Fibroblast of skin of right biceps (primary cell): ENCODE measurements at places on chromosomes 1 and 21.
A peak's percentile ranks its signal among the peaks of the same experiment; 100 is the strongest.

DNA sequence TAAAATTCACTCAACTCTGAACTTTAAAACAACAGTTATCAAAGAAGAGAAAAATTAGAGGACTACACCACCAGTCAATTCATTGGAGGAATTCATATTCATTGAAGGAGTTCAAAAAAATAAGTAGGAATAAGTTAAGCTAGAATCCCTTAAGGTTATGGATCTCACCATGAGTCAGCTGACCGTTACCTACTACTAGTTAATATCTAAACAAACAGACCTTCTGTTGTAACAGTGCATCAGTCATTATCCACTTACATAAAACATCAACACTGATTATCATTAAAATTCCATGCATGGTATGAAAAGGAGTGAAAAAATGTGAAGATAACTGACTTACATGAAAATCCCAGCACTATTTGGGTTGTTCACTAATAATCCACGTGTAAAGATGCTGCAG lies 44.9 kb downstream of the FOXJ3 start:
- peak; percentile 13 for DNase-seq

- peak; percentile 84 for DNase-seq
These were observed 149.1 kb downstream of the GREM2 start for GRCh38 chr1:240462766-240463395.

DNA sequence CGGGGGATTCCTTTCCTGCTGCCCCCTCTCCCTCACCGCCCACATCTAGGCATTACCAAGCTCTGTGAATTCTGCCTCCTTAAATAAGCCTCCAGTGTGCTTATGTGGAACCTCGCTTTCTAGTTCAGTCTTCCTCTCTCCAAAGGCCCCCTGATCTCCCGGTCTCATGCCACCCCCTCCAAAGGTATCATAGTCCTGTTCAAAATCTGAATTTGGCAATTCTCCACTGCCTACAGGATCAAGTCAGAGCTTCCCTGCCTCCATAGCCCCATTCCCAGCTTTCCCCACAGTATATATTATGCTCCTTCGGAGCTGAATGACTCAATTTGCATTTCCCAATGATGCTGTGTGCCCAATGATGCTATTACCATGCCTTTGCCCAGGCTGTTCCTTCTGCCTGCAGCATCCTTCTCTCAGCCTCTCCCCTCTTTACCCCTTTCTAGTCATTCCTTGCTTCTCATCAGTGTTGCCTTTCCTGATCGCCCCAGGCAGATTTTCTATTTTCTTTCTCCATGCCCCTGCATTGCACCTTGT lies 1.7 kb downstream of the AZIN2 start:
- no peak for DNase-seq

DNA sequence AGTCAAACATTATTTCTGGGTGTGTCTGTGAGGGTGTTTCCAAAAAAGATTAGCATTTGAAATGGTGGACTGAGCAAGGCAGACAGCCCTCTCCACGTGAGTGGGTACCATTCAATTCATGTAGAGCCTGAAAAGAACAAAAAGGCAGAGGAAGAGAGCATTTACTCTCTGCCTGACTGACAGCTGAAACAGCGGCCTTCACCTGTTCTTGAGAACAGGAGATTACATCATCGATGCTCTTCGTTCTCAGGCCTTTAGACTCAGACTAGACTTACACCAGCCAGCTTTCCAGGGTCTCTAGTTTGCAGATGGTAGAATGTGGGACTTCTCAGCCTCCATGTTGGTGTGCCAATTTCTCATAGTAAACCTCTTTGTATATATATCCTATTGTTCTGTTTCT lies 302.3 kb downstream of the BACH1 start:
- no peak for DNase-seq

GRCh38 chr21:30216041-30216723 lies at the start of gene CLDN8:
Gene CLDN8 (minus strand): TSS chr21:30216097. CDS start chr21:30215925, 172 bp downstream.
- DNase-seq = no peak

- peak; percentile 74 for DNase-seq
These were observed 69.6 kb downstream of the SDCCAG8 start for GRCh38 chr1:243325305-243325890.

- DNase-seq = no peak
These were observed 158.1 kb upstream of the IGSF21 start for GRCh38 chr1:17949511-17949910.

GRCh38 chr1:163063610-163064009 lies 5.6 kb upstream of the RGS4 start:
- no peak for DNase-seq

DNA sequence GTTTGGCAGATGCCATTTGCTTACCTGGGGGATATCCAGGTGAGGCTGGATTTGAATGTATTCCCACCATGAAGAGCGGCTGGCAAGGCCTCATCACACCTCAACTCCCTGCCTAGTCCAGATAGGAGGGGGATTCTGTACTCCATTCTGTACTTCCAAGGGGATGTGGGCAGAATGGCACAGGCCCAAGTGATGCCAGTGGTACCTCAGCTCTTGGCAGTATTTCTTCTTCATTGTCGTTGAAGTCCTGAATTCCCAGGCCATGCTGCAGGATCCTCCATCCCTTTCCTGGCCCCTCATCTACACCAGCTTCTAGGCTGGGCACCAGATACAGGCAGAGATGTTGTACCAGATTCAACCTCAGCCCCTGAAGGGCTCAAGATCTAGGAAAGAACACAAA lies 47.9 kb downstream of the KLHDC7A start:
- DNase-seq = no peak

- no peak for DNase-seq
These were observed 46.6 kb downstream of the PLD5 start for GRCh38 chr1:242477944-242478343.

GRCh38 chr1:95793893-95794292 lies 559.9 kb downstream of the RWDD3 start:
- no peak for DNase-seq
